Astrocyte (in vitro differentiated cells and primary cell): ENCODE measurements at places on chromosomes 5 and 9.

DNA sequence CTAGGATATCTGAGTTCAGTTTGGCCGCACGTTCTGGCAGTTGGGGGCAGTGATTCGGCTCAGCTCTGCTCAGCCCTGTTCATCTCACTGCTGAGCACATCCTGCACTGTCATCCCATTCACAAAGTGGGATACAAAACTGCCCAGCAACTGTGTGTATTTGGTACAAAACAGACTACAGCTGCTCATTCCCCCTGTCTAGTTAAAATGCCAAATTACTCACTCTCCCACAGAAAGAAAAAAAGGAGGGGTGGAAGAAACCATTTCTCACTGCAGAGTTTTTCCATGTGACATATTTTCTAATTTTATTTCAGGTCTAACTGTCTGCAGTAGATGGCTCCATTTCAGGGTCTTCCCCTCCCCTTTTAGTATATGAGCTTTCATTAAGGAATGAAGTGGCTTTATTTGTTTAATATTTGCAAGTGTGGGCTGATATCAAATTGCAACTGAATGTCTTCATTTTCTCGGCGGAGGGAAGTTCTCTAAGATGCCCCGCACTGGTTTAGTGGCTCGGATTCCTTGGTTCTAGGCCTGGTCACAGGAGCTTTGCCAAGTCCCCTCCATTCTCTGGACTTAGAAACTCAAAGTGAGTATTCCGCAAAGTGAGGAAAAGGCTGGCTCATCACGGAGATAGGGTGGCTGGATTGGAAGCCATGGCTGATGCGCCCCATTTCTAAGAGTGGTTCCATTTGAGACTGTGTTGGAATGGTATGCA is 14.7 kb downstream of the COL15A1 start:
- peak; percentile 87 for DNase-seq

GRCh38 chr5:164335837-164336236 is 830.4 kb downstream of the MAT2B start:
- peak; percentile 82 for DNase-seq

- DNase-seq: no peak
Observed at GRCh38 chr5:90849939-90850338, 291.3 kb downstream of the ADGRV1 start.

DNA sequence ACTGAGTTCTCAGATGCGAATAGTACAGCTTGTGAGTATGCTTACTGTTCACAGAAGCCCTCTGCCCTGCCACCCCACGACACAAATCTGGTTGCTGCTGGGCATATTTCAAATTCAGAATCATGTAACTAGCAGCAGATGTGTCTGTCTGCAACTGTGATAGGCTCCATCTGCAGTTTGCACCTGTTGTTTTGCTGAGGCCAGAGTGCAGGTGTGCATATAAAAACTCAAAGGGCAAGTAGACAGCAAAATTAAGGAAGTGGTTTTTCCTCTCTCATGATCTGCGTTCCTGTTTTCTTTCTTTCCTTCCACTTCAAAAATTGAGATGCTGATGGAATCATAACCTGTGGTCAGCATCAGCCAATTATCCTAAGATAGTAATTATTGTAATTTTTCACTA is 1000.5 kb downstream of the PTPRD start:
- DNase-seq: no peak

- DNase-seq: no peak
Observed at GRCh38 chr5:6734781-6735180, 21.5 kb downstream of the TENT4A start.

DNA sequence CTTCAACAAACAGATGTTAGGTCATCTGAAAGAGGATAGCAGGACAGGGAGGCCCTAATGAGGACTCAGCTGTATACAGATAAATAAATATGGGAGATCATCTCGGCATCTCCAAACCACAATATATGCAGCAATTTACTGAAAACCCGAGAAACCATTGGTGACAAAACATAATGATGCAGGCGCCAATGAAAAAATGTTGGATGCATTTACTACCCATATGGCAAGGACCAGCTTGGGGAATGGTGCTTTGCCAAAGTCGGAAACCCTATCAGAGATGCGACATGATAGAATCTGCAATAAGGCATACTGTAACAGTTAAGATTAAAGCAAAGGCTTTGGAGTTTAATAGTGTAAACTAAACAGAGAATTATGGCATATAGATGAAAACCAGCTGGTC is 92.0 kb downstream of the SNCAIP start:
- no peak for DNase-seq

- no peak for DNase-seq
Observed at GRCh38 chr9:28583832-28584231, 1010.6 kb upstream of the C9orf72 start.

DNA sequence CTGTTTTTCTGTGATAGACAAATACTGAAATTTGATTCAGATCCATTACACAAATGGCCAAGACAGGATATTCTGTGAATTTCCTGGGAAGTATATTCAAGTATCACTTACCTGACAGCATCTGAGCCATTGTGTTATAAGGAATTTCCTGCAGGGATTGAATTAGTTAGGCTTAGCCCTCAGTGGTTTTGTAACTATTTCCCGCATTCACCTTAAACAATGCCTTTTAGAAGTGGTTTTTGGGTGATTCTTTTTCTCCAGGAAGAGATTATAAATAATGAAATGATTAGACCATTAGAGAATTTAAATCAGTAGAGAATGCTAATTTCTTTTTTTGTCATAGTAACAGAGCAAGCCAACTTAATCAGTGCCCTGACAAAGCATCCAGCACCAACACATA is 30.6 kb downstream of the ITGA1 start:
- no peak for DNase-seq

- peak; percentile 35 for DNase-seq
Observed at GRCh38 chr5:9207817-9208418, 338.0 kb downstream of the SEMA5A start.

DNA sequence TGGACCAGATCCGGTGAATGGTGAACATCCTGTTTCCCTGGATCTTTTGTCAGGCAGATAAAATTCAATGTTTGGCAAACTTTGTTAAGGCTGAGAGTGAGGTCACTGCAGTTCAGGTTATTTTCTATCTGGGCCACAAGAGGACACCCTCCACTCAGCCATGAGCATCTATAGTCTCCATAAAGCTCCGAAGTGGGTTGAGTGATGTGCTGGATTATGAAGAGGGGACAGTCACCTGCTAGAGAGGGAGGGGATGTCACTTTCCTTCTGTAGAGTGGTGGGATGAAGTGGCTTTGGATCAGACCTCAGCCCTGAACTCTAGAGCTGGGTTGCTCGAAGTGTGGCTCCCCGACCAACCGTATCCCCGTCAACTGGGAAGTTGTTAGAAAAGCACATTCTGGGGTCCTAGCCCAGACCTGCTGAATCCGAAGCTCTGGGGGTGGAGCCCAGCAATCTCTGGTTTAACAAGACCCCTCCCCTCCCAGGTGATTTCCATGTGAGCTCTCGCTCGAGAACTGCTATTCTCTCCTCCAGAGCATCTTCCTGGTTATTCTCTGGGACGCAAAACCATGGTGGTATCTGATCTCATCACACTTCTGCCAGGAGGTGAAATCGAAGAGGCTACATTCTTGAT is 31.8 kb upstream of the FGF1 start:
- peak; percentile 39 for DNase-seq

- no peak for DNase-seq
Observed at GRCh38 chr9:14906644-14907359, 3.4 kb downstream of the FREM1 start.

GRCh38 chr9:124485201-124485600 is 22.0 kb downstream of the NR5A1 start:
- DNase-seq: no peak

- no peak for DNase-seq
Observed at GRCh38 chr9:91727316-91727861, 222.6 kb downstream of the ROR2 start.

- peak; percentile 92 for DNase-seq
Observed at GRCh38 chr5:154309371-154309745, 118.8 kb downstream of the GALNT10 start.

- DNase-seq: no peak
Observed at GRCh38 chr9:123584202-123585176, 228.5 kb downstream of the CRB2 start.

DNA sequence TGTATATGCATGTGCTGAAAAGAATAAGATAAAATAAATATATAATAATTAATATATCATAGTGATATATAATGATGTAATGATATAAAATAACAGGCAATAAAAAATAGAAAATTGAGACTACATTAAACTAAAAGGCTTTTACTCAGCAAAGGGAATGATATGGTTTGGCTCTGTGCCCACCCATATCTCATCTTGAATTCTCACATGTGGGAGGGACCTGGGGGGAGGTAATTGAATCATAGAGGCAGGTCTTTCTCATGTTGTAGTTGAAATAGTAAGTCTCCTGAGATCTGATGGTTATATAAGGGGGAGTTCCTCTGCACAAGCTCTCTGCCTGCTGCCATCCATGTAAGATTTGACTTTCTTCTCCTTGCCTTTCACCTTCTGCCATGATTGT is 1550.9 kb upstream of the CDH6 start:
- no peak for DNase-seq

DNA sequence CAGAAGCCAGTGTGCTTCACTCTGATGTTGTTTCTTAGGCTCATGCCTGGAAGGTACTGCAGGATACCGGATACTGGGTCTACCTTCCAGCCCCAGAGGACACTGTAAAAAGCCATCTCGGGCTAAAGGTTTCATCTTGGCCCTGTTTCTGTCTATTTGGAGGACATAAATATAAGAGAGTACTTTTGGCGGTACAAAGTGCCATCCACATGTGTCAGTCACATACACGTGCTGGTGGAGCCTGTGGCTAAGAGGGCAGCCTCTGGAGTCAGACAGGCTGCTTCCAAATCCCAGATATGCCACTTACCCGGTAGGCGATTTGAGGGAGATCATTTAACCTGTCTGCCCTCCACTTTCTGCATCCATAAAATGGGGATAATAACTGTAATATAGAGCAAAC is 160.4 kb downstream of the NR3C1 start:
- DNase-seq: no peak

DNA sequence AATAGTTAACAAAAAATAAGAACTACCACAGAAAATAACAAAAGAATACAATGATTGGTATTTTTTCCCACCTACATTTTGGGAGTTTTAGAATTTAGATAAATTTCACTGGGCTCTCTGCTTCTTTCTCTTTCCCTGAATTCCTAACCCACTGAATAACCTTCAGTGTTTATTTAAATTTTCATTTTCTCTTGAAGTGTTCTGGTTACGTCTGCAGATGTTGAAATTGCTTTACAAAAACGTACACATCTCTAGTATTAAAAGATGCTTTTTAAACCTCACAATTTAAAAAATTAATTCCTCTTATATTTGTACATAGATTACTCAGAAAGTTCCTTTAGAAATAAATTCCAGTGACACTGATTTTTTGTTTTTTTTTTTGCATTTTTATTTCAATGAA is 158.7 kb upstream of the TUT7 start:
- DNase-seq: no peak

DNA sequence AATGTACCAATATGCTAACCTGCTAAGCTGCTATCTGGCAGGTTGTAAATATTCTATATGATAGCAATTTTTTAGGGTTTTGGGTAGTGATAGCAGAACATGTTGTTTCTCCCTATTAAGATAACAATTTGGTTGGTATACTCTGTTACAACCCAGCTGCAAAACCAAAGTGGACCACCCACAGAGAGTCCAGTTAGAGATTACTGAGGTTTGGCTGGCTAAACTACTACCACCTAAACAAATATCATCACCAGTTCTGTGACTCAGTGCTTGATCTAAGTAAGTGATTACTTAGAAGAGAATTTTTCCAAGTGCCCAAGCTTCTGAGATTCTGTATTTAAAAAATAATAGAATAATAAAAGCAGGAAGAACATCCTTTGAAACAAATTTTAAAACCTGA is 72.3 kb downstream of the XRCC4 start:
- DNase-seq: peak; percentile 80

DNA sequence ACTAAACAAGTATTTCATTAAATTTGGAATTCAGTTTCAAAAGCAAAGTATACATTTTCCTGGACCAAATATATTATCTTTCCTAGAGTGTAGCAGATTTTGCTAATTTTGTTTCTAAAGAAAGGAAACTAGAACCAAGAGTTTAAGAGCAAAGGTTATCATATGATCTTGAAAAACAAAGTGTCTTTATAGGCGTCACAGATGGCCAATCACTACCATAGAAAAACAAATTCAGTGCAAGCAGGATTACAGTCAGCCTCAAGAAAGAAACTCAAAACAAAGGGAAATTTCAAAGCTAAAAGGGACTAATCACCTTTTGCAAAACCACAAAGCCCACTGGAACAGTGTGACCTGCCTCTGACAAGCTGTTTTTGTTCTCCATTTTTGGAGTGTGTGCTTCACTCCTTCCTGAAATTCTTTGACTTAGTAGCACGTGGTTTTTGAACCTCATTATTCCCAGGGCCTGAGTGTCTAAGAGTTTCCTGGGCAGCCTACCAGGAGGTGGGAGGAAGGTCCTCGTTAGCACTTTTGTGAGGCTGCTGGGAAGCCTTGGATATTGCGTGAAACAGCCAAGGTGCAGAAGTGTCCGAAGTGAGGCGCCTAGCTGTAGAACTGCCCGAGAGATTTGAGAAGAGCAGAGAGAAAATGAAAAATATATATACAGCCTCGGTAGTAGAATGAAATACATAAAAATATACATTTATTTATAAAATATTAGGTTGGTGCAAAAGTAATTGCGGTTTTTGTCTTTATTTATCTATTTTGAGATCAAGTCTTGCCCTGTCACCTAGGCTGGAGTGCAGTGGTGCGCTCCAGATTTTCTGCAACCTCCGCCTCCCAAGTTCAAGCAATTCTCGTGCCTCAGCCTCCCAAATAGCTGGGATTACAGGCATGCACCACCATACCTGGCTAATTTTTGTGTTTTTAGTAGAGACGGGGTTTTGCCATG is 246.1 kb downstream of the MARCHF11 start:
- DNase-seq: peak; percentile 78

GRCh38 chr9:83036043-83036442 is 26.9 kb downstream of the RASEF start:
- no peak for DNase-seq

DNA sequence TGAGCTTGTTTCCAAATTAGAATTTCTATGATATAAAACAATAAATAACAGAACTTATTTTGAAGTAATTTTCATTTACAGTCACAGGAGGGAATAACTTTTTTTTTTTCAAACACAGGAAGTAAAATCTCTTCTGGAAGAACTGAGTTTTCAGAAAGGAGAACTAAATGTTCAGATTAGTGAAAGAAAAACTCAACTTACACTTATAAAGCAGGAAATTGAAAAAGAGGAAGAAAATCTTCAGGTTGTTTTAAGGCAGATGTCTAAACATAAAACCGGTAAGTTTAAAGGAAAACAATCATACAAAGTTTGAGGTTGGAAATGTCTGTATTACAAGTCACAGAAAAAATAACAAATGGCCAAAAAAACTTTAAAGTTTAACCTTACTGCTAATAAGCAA is 41.6 kb downstream of the RAB14 start:
- no peak for DNase-seq

- DNase-seq: peak; percentile 59
Observed at GRCh38 chr5:176614805-176615478, 5.0 kb upstream of the GPRIN1 start.

- peak; percentile 71 for DNase-seq
Observed at GRCh38 chr5:81778642-81779041, 27.7 kb upstream of the SSBP2 start.

DNA sequence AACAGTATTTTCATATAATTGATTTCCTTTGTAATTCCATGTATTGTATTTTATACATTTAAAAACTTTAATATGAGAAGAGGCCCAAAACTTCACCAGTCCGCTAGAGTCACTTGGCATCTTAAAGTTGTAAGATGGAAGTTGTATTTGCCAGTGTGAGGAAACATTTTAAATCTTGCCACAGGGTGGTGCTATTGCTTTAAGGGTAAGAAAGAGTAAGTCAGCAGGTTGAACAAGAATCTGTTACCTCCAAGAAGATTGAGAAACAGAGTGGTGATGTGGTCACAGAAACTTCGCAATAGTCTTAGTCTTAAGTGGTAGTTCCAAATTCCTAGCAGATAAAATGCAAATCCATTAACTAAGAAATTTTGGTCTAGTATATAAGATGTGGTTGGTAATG is 39.8 kb upstream of the RANBP6 start:
- DNase-seq: peak; percentile 80
